B cell (primary cell): ENCODE measurements at places on chromosomes 13 and 19.

DNA sequence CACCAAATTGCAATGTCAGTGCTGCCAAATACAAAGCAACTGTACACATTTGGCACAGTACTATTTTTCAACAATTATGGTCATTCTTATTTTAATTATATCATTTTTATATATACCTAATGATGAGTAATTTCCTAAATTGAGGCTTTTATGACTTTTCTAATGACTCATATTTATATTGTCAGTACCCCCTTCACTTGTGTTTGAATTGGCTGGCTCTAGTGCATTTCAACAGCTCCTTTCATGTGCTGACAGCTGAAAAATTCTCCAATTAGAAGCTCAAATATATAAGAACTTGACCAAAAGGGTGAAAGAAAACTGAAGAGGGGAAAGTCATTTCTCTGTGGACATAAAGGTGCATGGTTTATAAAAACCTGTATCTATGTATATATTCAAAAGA lies 263.3 kb downstream of the SLITRK1 start:
- no peak overlapping the region for H3K27ac ChIP-seq
- no peaks in the 10 kb centered on the region for H3K27me3 ChIP-seq
- DNase-seq: no peak
- no peaks in the 10 kb centered on the region for H3K36me3 ChIP-seq
- no peak overlapping the region for H3K4me3 ChIP-seq
- no peaks in the 10 kb centered on the region for H3K4me1 ChIP-seq

GRCh38 chr13:29508130-29508875 lies 87.2 kb downstream of the SLC7A1 start:
- H3K27ac ChIP-seq: no peak overlapping the region
- DNase-seq: peak; percentile 77
- H3K36me3 ChIP-seq: peaks cover under 1% of the 10 kb centered on the region
- H3K4me1 ChIP-seq: no peaks in the 10 kb centered on the region

- H3K27me3 ChIP-seq: no peaks in the 10 kb centered on the region
- no peak overlapping the region for H3K4me3 ChIP-seq
- H3K4me1 ChIP-seq: peaks cover 9% of the 10 kb centered on the region
These were observed 17.0 kb downstream of the ILF3 start for GRCh38 chr19:10670876-10671804.

GRCh38 chr19:7742575-7742974 lies 4.8 kb downstream of the CD209 start:
- no peaks in the 10 kb centered on the region for H3K36me3 ChIP-seq
- DNase-seq: no peak
- no peak overlapping the region for H3K4me3 ChIP-seq
- peaks cover 24% of the 10 kb centered on the region for H3K4me1 ChIP-seq

DNA sequence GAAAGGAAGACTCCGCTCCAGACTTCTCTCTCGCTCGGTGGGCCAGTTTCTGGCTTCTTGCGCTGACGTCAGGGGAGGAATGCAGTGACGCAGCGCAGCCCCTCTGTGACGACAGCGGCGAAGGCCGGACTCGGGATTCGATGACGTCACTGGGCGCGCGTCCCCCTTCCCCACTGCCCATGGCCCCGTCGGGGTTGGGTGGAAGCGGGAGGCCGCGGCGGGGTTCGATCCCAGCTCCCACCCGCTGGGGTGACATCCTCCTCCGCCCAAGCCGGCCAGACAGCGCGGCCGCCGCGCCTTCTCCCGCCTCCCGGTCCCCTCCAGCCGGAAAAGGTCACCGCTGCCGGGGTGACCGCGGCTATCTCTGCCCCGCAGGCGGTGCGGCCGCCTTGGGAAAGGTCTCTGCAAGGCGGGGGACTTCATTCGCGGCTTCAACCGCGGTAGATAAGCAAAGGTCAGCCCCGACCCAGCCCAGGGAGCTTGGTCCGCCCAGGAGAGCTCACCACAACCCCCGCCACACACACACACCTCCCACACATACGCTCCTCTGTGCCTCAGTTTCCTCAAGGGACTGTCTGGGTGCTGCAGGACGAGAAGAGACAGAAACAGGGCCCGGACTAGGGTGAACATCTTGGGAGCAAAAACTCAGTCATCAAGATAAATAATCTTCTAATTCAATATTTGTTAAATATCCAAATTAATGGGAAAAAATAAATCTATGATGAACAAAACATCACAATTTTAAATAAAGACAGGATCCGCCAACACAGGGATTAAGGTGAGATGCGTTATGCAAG lies 844 bp upstream of the RFX1 start:
- H3K36me3 ChIP-seq: no peaks in the 10 kb centered on the region
- DNase-seq: no peak
- H3K27ac ChIP-seq: peak overlapping the region; percentile 99
- H3K4me3 ChIP-seq: peak overlapping the region; percentile 96

DNA sequence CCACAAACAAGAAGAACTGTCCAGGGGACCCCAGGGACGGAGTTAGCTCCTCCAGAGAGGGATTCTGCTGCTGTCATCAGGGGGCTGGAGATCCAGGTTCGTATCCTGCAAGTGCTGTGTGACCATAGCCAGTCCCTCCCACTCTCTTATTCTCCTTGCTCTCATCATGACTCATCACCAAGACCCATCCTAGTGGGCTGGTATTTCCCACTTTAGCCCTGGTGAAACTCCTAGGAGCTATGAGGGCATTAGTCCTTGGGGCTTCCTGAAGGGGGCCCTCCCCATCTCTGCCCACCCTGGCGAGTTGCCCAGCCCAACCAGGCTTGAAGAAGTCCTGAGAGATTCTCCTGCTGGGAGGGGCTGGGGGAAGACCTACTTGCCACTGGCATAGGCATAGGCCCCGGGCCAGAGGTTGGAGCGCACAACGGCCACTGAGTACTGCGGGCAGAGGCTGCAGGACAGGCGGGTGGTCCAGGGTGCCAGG lies 7.5 kb upstream of the DMWD start:
- DNase-seq: no peak
- no peaks in the 10 kb centered on the region for H3K27me3 ChIP-seq
- H3K36me3 ChIP-seq: no peaks in the 10 kb centered on the region
- no peak overlapping the region for H3K27ac ChIP-seq

DNA sequence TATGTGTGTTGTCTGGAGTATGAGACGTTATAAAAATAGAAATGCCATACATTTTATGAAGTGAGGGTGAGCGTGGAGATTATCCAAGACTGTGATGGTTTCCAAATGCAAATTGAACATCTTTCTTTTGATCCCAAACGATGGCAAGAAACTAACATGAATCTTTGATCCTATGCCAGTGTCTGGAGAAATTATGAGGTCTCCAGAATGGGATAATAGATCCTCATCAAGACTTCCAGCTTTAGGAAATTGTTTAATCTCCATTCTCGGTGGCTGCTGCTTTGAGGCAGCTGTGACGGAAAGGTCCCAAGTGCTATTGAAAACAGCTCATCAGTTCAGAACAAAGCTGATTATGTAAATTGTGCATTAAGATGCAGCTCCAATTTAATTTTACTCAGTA lies 30.8 kb downstream of the CBY2 start:
- H3K27me3 ChIP-seq: peaks cover 7% of the 10 kb centered on the region
- no peaks in the 10 kb centered on the region for H3K4me1 ChIP-seq
- no peak overlapping the region for H3K27ac ChIP-seq
- H3K4me3 ChIP-seq: no peak overlapping the region

GRCh38 chr13:113860051-113860664 lies 3.7 kb downstream of the GAS6 start:
- DNase-seq: no peak
- no peaks in the 10 kb centered on the region for H3K36me3 ChIP-seq
- no peak overlapping the region for H3K4me3 ChIP-seq
- peaks cover 16% of the 10 kb centered on the region for H3K4me1 ChIP-seq

DNA sequence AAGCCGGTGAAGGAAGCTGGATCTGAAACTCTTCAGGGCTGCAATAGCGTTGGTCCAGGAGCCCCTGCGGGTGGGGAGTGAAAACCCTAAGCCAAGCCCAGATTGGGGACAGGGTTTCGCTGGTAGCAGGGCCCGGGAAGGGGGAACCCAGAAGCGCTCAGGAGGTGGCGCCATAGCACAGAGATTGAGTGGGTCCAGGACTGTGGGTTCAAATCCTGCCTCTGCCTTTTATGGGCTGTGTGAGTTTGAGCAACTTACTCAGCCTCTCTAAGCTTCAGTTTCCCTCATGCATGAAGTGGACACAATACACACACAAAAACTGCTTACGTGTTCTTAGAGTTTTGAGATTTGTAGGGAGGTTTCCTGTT lies 8.3 kb upstream of the SYCN start:
- DNase-seq: peak; percentile 47
- peaks cover 3% of the 10 kb centered on the region for H3K27me3 ChIP-seq
- H3K4me3 ChIP-seq: no peak overlapping the region
- H3K36me3 ChIP-seq: no peaks in the 10 kb centered on the region

DNA sequence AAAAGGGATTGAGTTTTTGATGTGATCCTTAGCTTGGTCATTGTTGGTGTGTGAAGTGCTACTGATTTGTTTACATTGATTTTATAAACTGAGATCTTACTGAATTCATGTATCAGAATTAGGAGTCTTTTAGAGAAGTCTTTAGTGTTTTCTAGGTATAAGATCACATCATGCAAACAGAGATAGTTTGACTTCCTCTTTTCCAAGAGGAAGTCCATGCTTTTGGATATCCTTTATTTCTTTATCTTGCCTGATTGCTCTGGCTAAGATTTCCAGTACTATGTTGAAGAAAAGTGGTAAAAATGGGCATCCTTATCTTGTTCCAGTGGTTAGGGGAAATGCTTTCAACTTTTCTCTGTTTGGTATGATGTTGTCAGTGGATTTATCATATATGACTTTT lies 561.2 kb upstream of the SLITRK1 start:
- H3K4me3 ChIP-seq: no peak overlapping the region
- H3K4me1 ChIP-seq: no peaks in the 10 kb centered on the region
- H3K36me3 ChIP-seq: no peaks in the 10 kb centered on the region

- H3K36me3 ChIP-seq: peaks cover 54% of the 10 kb centered on the region
- no peak overlapping the region for H3K27ac ChIP-seq
- H3K4me3 ChIP-seq: no peak overlapping the region
- H3K4me1 ChIP-seq: peaks cover 34% of the 10 kb centered on the region
- no peaks in the 10 kb centered on the region for H3K27me3 ChIP-seq
- no peak for DNase-seq
These were observed 4.4 kb downstream of the FTL start for GRCh38 chr19:48969276-48970138.

DNA sequence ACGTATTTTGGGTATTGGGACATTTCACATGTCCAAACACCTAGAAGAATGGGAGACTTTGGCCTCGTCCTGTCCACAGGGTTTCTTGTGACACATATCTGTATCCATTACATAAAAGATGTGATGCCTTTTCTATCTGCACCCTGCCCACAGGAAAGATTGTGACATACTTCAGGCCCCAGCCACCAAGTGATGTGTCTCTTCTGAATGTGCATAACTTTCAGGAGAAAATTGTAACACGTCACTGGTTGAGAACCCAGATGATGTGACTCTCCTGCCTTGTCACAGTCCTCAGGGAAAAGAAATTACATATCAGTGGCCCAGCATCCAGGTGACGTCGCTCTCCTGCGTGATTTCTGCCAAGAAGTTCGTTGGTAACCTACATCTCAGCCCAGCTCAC lies 21.0 kb upstream of the ZNF681 start:
- H3K27ac ChIP-seq: no peak overlapping the region
- H3K27me3 ChIP-seq: no peaks in the 10 kb centered on the region
- H3K36me3 ChIP-seq: no peaks in the 10 kb centered on the region
- H3K4me3 ChIP-seq: no peak overlapping the region
- H3K4me1 ChIP-seq: no peaks in the 10 kb centered on the region

GRCh38 chr19:52070496-52070895 lies 21.9 kb upstream of the ZNF432 start:
- no peak for DNase-seq
- H3K36me3 ChIP-seq: peaks cover 25% of the 10 kb centered on the region
- H3K4me3 ChIP-seq: no peak overlapping the region
- H3K27me3 ChIP-seq: no peaks in the 10 kb centered on the region
- no peaks in the 10 kb centered on the region for H3K4me1 ChIP-seq

- no peak overlapping the region for H3K4me3 ChIP-seq
- H3K27me3 ChIP-seq: no peaks in the 10 kb centered on the region
- no peaks in the 10 kb centered on the region for H3K36me3 ChIP-seq
- no peak overlapping the region for H3K27ac ChIP-seq
- DNase-seq: peak; percentile 24
- H3K4me1 ChIP-seq: no peaks in the 10 kb centered on the region
These were observed 10.4 kb upstream of the GPR32 start for GRCh38 chr19:50759886-50760285.

DNA sequence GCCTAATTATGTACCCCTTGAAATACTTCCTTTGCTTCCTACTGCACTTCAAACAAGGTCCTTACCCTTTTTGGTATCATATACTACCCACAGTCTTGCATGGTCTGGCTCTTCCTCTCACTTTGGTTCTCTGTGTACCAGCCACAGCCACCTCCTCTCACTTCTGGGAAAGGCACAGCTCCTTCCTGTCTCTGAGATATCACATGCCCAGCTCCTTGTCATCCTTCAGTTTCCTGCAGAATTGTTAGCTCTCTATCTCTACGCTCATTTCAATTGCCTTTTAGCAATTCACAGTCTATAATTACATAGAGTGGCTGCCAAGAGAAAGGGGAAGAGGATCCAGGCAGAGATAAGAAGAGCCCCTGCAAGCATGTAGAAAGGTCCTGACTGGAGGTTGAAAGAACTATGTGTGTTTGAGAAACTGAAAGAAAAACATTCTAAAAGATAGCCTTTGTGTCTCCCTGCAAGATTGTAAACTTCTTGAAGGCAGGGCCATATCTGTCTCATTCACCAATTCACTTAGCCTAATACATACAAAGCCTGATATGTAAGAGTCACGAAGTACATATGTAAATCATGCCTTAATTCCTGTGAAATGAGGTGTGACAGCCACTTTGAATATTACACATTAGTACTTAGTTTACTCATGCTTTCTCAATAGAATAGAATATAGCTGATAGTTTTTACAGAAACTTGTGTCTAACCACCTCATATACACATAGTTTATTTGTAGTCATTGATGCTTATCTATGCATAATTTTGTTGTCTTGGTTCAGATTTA lies 933.1 kb downstream of the DIAPH3 start:
- DNase-seq: no peak
- H3K4me1 ChIP-seq: no peaks in the 10 kb centered on the region
- no peak overlapping the region for H3K4me3 ChIP-seq
- no peak overlapping the region for H3K27ac ChIP-seq
- no peaks in the 10 kb centered on the region for H3K27me3 ChIP-seq

DNA sequence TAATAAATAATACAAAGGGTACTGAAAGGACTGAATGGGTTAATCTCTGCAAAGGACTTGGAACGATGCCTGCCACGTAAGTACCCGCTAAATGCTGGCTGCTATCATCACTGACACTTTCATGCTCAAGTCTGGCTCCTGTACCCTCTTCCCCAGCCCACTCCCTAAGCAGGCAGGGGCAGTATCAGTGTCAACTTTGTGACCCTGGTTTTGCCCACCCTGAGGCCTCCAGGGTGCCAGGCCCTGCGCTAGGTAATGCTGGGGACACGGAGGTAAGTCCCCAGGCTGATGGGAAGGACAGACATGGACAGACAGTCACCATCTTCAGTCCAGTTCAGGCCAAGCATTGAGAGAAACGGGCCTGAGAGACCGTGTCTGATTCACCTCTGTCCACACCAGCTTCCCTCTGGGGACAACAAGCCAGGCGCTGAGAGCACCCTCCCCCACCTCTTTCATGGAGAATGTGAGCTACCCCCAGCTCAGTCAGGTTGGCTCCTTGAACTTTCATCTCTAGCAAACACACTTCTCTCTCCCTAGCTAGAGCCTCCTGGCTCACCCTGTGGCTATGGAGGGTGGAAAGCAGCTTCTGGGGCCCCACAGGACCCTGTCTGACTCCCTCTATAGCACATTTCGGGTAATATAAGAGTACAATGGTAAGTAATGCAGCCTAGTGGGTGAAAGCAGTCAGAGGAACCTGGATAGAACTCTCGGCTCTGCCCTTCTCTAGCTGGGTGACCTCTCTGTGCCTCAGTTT lies 800 bp downstream of the ETFB start:
- H3K27me3 ChIP-seq: no peaks in the 10 kb centered on the region
- no peaks in the 10 kb centered on the region for H3K36me3 ChIP-seq
- H3K27ac ChIP-seq: peak overlapping the region; percentile 87
- DNase-seq: peak; percentile 66
- H3K4me1 ChIP-seq: peaks cover 5% of the 10 kb centered on the region
- peak overlapping the region; percentile 78 for H3K4me3 ChIP-seq
